ENCODE measurements at places on chromosomes 7 and 10. TPM values are rescaled to one million over a fixed set of nuclear protein-coding genes. Genes with fewer than 3 reads are reported as not detected.

DNA sequence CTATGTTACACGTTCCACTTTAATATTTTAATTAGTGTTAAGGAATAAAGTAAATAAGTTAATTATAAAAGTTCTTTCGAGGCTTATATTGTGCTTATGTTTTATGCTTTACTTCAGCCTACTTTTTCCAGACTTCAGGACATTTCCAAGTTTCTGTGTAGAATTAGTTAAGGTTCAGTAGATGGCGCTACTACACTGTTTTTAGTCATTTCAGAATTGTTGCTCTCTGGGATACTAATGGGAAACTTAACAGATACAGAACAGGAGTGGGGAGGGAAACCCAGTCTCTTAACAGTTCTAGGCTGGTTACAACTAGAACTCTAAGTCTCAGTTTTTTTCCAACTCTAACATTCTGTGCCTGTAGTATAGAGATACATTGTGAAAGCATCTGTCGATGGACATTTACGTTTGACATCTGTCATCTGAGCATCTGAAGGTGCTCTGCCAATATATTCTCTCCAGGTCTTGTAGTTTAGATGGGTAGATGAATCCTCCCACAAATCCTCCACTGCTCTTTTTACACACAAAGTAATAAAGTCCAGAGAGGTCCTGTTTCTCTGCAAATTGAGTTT, 56.8 kb upstream of the FAM171A1 start:
- DNase-seq: no peak

DNA sequence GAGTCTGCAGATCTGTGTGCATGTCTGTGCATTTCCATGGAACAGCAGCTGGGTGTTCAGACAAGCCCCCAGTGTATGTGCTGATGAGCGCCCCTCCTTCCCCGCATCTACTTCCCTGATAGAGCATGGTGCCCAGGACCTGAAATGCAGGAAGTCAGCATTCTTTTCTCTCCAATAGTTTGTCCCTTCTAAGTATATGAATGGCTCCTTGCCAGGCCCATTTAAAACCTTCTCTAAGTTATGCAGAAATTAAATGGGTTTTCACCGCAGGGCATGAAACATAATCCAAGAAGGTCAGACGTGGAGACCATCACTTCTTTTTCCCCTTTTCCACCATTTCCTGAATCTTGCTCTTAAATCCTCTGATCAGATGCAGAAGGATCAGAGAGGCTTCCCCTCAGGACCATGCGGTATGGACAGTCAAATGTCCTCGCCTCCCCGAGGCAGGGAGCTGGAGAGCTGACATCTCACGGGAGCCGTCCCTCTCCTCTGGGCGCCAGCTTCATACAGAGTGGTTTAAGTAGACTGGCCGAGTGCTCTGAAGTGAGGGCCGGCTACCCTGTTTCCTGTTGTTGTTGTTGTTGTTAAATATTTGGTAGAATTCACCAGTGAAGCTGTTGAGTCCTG, 155.3 kb downstream of the C10orf105 start:
- no peak for DNase-seq

- no peak for DNase-seq
Observed at GRCh38 chr10:73414230-73414945, 530 bp upstream of the ANXA7 start.

GRCh38 chr10:80599424-80599847, 61.7 kb downstream of the SH2D4B start:
- peak; percentile 51 for DNase-seq

- no peak for DNase-seq
Observed at GRCh38 chr10:87846023-87846422, 17.3 kb downstream of the KLLN start.

DNA sequence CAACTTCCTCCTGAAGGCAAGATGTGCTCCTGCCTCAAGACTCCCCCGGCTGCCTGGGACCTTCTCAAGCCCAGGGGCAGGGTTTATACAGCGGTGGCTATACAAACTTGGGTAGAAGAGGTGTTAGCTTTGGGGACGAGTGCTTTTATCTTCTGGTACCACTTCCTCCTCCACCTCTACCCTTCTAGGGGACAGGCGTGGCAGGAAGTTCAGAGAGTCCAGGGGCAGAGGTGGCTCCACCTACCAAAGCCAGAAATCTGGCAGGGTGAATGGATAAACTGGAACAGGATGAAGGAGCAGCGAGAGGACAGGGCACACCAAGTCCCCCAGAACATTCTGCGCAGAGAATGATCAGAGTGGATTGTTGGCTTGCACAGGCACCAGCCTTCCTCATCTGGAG, 24.0 kb upstream of the TM9SF3 start:
- no peak for DNase-seq

The ACTL6B gene
- 0.16 TPM for polyA plus RNA-seq

The SYT15B gene
- 0.83 TPM for polyA plus RNA-seq

DNA sequence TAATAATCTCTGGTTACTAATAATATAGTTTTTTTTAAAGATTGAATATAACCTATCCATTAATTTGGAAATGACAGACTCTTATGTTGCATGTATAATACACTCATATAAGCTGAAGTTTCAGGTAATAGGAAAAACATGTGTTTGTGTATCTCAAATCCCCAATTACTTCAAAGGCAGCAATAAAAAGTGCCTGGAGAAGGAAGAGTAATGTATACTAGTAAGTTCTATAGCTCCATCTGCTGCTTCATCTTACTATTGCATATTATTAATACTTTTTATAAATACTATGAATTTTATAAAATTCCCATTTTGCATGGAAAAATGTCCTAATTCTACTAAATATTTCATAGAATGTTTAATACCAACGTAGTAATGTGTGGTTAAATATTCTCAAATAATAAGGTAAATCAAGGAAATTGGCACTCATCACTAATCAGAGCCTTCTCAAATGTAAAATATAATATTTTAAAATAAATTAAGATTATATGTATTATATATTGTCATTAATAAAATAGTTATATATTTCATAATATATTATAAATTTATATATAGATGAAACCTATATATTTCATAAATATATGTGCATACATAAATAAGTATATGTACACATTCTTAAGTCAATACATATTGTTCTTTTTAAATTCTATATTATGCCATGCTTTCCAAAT, 311.9 kb downstream of the HGF start:
- DNase-seq: no peak

- DNase-seq: no peak
Observed at GRCh38 chr10:132878730-132879407, 63.5 kb downstream of the CFAP46 start.

DNA sequence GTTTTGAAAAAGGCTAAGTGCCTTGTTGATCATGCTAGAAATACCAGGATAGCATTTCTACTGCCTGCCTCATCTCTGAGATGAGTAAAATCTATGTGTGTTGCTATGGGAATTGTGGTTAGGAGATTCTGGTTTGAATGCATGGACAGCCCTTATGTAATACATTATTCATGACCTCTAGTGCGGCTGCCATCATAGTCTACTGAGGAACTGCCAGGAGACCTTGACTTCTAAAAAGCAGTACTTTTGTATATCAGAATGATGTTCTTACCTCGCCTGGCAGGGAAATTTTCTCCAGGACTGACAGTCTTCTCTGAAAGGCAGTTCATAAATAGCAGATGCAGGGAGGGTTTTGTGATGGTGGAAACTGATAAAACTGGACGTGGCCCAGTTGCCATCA, 248.5 kb downstream of the NSUN6 start:
- DNase-seq: no peak

GRCh38 chr7:103824251-103824650, 165.2 kb downstream of the RELN start:
- DNase-seq: no peak

DNA sequence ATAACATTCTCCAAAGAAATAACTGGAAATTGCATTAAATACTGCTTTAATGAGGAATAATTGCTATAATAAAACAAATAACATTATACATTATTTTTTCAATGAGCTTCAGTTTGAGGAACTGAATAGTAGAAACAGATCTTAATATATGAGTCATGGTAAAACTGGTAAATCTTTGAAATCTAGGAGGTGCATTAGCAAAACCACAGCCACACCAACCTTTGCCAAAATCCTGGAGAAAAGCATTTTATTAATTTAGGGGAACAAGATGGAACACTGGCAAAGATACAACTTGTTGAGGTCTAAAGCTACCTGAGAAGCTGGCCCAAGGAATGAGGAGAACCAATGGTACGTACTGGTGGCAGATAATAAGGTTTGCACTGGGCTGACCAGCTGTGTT, 5.4 kb upstream of the ASL start:
- no peak for DNase-seq

DNA sequence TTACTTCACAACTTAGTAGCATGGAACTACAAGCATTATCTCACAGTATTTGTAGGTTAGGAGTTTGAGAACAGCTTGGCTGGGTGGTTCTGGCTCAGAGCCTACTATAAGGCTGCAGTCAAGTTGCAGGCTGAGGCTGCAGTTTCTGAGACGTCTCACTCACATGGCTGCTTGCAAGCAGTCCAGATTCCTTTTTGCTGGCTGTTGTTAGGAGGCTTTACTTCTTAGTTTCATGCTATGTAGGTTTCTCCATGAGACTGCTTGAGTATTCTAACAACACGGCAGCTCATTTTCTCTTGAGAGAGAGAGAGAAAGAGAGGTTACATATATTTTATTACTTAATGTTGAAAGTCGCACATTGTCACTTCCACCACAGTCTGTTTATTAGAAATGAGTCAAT, 1073.9 kb downstream of the NXPH1 start:
- no peak for DNase-seq

GRCh38 chr10:59907918-59908807, 1.8 kb upstream of the CCDC6 start:
- peak; percentile 64 for DNase-seq

DNA sequence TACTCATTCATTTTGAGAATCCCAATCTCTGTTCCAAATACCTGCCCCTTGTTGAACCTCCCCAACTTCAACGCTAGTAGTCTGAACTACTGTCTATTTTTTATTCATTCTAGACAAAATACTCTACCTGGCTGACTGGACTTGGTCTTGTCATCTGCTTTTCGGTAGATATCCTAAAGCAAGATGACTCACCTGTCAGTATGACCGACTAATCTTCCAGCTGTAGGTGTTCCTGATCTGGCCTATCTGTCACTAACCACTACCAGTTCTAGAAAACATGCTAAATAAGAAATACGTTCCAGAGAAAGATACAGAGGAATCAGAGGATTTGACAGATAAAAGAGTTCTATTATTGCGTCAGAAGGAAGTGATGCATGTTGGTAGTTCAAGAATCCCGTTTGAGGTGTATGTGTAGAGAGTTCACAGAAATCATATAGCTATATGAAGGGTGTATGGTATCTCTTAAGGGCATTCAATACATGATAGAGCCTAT, 81.1 kb downstream of the IDE start:
- no peak for DNase-seq

Data from right renal pelvis (tissue), 4 donors.